ENCODE measurements at places on chromosomes 12 and 14. TPM values are rescaled to one million over a fixed set of nuclear protein-coding genes. Genes with fewer than 3 reads are reported as not detected.

The PMCH gene
- total RNA-seq = 2.8 TPM

The GAS2L3 gene
- total RNA-seq = 5.0 TPM

The RNFT2 gene
- total RNA-seq = 9.0 TPM

The EPYC gene
- total RNA-seq = not detected

The OR4K13 gene
- not detected for total RNA-seq

The CAND1 gene
- total RNA-seq = 157 TPM

The TAS2R50 gene
- total RNA-seq = 2.0 TPM

The MANSC4 gene
- total RNA-seq = not detected

The SLC39A5 gene
- 0.86 TPM for total RNA-seq

The FAM222A gene
- total RNA-seq = 1.4 TPM

The PAX9 gene
- total RNA-seq = not detected

The MYH6 gene
- not detected for total RNA-seq

The PROX2 gene
- not detected for total RNA-seq

The PZP gene
- total RNA-seq = not detected

The CD4 gene
- total RNA-seq = 232 TPM

The DERA gene
- 19.8 TPM for total RNA-seq

The MAPKAPK5 gene
- total RNA-seq = 48.0 TPM

The FITM1 gene
- total RNA-seq = 0.57 TPM

The ETFBKMT gene
- total RNA-seq = 1.0 TPM

The CCDC196 gene
- total RNA-seq = not detected

Measured in T-helper 2 cell treated with Interferon-gamma antibody and Interleukin-4, amounts not matched to agents 100 ng/mL and 5 ng/mL, for 36 hours (primary cell).